ENCODE measurements at places on chromosomes 11 and 22.

GRCh38 chr22:31629741-31630184, 32.3 kb downstream of the PISD start:
- DNase-seq = no peak

DNA sequence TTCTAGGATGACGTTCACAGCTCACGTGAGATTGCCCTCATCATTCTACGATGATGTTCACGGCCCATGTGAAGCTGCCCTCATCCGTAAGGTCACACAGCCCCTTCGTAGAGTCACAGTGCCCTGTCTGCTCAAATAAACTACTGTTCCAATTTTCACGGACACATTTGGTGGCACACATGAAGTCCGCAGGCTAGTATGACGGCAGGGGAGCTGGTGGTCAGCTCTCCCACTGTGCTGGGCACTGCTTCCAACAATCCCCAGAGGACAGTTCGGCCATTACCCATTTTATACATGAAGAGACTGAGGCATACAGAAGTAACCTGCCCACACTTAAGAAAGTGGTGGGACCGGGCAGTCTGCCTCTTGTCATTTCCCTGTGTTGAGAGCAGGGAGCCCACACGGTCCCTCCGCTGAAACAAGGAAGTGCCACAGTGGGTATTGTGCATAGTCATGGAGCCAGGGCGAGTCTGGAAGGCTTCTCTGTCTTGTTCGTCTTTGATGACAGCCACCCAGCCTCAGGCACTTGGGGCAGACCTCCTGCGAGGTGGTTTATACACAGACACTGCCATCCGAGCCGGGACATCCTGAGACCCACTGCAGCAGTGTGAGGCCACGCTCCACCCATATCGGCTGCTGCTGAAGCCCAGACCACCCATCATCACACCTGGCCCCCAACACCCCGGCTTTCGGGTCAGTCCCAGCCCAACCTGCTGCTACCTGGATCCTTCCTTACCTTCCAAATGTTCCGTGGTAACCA, 114.3 kb downstream of the PHF21B start:
- DNase-seq = no peak

DNA sequence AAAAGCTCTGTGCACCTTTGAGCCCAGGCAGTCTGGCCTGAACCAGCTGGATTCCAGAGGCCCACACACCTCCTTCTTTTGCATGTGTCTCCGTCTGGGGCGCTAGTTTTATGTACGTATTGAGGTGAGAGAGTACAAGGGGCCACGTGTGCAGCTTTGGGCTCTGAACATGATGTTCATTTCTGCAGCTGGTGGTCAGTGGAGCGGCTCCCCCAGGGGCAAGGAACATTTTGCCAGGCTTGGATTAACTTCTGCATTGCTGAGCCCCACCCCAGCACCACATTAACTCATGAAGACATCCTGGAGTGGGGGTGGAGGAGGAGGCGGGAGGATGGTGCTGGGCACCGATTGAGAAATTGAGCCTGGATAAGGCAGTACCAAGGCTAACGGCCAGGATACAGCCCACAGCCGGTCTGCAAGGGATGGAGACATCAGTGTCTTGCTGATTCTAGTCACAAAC, 13.8 kb downstream of the USP2 start:
- DNase-seq = no peak

GRCh38 chr11:20159466-20160381, 551 bp downstream of the DBX1 start:
- DNase-seq = no peak

DNA sequence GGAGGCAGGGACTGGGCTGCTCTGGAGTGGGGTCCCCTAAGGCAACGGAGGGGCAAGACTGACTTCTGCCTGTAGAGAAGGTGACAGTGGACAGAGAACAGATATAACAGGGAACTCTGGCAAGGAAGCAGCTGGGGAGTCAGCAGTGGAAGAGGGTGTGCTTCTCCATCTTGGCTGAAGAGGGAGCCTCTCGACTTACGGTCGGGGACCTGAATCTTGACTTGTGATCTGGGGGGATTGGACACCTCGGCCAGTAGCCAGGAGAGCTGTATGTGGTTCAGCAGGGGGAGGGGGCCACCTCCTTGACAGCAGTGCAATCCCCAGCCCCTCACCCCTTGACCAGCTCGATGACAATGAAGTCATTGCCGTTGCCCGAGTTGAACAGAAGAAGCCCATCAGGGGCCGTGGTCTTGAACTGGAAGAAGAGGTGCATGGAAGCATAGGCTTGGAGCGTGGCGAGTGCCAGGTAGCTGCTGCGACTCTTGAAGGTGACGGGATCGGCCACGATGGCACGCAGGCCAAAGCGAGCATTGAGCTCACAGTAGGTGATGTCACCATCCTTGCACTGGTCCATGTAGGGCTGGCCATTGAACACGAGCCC, 60.0 kb downstream of the SLC22A12 start:
- DNase-seq = peak; percentile 63

DNA sequence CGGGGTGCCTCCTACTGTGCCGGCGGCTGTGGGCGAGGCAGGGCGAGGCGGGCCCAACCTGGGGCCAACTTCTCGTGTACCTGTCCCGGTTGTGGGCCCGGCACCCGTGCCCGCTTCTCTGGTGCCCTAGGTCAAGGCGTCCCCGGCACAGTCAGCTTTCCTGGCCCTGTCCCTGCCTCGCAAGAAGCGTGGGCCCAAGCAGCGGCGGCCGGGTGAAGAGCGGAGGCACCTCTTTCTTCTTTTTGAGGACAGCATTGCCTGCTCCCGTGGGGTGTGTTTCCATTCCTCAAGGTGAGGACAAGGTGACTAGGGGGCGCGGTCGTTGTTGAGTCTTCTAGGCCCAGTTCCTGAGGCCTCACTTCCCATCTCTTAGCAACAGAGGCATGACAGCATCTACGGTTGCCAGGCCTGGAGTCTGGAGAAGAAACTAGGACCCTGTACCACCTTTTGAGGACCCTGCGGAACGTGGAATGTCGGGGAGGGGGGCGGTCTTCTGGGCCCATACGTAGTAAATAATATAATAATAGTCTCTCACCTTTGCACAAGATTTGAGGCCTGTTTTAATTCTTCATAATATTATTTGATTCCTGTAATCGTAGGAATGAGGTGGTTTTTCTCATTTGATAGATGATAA, 418 bp downstream of the ACO2 start:
- DNase-seq = no peak

GRCh38 chr11:45017329-45017728, 66.6 kb upstream of the TP53I11 start:
- DNase-seq = no peak

DNA sequence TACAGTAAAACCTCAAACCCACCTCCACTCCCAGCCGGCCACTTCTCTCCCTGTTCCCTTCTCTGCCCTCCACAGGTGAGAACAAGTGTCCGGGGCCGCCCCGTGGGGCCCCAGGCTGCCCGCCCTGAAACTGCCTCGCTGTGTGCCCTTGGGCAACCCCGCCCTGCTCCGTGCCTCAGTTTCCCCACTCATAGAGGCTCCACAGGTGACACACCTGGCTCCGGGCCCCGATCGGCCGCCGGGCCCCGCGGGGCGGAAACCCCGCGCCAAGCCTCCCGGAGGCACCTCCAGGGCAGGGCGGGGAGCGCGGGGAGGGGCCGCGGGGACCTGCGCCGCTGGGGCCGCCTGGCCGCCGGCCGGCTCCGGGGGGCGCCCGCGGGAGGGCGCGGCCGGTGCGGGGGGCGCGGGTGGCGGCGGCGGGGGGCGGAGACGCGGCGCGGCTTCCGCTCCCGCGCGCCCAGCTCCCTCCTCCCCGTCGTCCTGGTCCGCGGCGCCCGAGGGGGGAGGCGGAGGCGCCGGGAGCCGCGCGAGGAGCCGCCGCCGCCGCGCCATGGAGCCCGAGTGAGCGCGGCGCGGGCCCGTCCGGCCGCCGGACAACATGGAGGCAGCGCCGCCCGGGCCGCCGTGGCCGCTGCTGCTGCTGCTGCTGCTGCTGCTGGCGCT, at the start of gene LRP5:
LRP5 (plus strand) TSS at position 475 of the 663 bp plus-strand sequence; CDS start at position 599, 124 bp downstream.
- DNase-seq = peak; percentile 95

DNA sequence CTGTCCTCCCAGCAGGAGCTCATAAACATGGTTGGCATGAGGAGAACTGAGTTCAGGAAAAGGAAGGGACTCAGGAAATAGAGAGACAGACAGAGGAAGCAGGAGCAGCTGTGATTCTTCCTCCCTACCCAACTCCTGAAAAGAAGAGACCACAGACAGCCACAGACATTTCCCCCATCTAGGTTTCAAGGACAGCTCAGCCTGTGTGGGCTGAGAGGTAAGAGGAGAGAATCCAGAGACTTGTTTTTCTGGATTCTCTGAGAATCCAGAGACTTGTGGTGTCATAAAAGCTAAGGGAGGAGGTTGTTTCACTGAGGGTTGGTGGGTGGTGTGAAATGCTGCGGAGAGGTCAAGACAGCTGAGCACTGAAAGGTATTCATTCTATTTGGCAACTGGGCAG, 19.0 kb upstream of the STK33 start:
- no peak for DNase-seq

- DNase-seq = no peak
Observed at GRCh38 chr11:85756401-85757200, 54.3 kb downstream of the SYTL2 start.

DNA sequence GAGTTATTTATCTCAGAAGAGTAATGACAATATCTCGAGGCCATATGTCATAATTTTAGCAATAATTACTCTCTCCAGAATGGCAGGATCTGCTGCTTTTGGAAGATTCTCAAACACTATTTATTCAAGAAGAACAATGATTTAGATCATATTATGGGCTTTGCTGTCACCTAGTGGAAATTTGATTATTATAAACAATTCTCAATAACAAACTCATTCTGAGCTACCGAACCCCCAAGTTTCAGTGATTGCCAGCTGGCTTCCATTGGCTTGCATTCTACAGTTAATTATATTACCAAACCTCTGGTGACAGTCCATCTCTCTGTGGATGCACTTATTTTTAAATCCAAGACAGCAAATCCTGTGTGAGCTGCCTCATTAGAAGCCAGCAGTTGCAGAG, 27.9 kb upstream of the SLC36A4 start:
- DNase-seq = no peak

GRCh38 chr11:72577271-72577721, 96.9 kb downstream of the PDE2A start:
- no peak for DNase-seq

DNA sequence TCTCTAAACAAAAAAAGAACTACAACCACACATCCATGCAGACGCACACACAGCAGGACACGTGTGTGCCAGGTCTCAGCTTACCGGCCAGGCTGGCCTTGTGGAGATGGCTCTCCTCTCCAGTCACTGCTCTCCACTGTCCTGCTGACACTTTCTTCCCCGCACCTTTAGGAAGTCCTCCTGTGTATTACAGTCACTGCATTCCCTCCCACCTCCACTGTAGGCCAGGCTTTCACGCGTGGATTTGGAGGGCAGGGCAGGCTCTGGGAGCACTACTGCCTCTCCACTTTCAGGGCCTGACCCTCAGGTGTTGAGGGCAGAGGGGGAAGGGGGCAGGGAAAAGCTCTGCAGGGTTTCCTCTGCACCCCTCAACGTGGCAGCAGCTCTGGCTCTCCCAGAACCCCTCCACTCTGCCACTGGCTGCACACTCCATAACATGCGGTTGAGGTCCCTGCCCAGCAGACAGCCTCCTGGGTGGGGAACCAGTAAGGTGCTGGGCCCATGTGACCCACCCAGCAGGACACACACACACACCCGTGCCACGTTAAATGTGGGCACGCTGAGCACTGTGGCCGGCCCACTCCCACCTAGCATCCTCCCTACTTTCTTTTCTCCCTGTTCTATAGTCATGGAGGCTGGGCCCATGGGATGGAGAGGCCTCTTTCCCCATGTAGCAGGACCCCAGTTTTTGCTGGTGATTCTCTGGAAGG, 107.0 kb upstream of the PITPNB start:
- DNase-seq = no peak

- DNase-seq = no peak
Observed at GRCh38 chr11:121329781-121330395, 37.3 kb downstream of the SC5D start.

DNA sequence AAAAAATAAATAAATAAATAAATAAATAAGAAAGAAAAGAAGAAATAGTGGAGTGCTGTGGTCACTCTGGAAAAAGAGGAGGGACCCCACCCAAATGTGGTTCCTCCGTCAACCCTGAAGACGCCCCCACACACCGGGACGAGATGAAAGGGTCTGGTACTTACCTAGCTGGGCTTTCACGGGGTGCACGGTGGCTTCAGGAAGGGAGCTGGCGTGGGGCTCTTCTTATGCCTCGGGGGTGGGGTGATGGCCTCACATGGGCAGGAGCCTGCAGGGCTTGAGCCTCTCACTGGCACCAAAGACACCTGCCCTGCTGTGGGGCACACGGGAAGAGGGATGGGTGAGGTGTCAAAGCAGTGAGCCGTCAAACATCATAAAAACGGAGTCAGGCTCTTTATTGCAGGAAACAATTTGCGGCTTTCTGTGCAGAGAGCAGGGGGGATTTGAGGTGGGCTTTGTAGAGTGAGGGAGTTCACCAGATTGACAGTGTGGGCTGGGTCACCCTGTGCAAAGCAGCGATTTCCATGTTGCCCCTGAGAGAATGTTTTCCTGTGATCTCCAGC, 28.0 kb upstream of the KRTAP5-6 start:
- no peak for DNase-seq

GRCh38 chr11:1827931-1828330, 6.9 kb upstream of the SYT8 start:
- DNase-seq = no peak

- DNase-seq = no peak
Observed at GRCh38 chr22:42684462-42685195, 35.4 kb upstream of the CYB5R3 start.

- no peak for DNase-seq
Observed at GRCh38 chr11:111845276-111846028, 25.9 kb downstream of the ALG9 start.

DNA sequence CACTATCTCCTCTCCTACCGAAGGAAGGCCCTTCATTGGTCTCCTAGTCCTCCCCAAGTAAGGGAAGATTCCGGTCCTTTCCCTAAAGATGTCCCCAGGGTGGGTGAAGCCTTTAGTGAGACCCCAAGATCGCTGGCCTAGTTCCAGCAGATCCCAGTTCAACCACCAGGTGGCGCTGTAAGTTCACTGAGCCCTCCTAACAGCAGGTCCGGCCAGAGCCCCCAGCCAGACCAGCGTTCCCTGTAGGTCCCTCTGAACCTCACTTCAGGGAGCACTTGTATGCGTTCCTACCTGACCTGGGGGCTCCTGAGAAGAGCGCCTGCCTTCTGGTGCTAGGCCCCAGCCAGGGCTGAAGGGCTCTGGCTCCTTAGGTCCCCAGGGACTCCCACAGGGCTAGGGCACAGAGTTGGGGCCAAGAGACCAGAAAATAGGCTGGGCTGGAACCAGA, 38.1 kb downstream of the LMO1 start:
- DNase-seq = peak; percentile 89

DNA sequence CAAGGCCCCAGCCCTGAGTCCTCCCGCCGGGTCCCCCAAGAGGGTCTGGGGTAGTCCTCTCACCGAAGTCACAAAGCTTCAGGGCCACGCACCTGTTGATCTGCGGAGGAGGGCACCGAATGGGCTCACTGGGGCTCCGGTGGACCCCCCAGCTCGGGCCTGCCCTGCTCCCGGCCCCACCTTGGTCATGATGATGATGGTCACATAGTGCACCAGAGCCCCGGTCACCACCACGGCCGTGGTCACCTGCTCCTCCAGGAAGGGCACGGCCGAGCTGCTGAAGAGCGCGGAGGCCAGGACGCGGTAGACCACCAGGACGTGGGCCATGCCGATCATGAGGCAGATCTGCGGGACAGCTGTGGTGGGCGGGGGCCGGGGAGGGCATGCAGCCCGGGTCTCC, 13.5 kb upstream of the SIGIRR start:
- DNase-seq = no peak

GRCh38 chr11:90407350-90407749, 184.5 kb upstream of the CHORDC1 start:
- DNase-seq = no peak
